ENCODE measurements at places on chromosomes 2 and 18.

- no peak for DNase-seq
Measured at GRCh38 chr2:43107679-43108078, 118.7 kb downstream of the ZFP36L2 start.

- no peak for DNase-seq
Measured at GRCh38 chr2:126788652-126789051, 110.0 kb upstream of the TEX51 start.

GRCh38 chr2:1045109-1045508 is 94.5 kb downstream of the SNTG2 start:
- no peak for DNase-seq

DNA sequence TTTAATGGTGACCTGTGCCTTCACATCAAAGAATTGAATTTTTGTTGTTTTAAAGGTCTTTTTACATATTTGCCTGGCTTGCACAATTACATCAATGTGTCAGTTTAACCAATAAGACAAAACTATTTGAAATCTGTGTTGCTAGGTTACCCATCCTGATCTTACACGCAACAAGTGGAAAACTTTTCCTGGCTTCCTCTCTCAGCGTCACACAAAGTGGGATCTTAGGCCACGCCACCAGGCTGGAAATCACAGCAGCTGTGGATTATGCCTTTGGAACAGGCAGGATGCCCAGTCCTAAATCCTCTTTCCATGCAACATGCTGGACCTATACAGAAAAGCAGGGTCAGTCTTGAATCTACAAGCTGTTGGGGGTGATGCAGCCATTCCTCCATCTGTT is 298.2 kb upstream of the HNRNPA3 start:
- DNase-seq, result no peak

DNA sequence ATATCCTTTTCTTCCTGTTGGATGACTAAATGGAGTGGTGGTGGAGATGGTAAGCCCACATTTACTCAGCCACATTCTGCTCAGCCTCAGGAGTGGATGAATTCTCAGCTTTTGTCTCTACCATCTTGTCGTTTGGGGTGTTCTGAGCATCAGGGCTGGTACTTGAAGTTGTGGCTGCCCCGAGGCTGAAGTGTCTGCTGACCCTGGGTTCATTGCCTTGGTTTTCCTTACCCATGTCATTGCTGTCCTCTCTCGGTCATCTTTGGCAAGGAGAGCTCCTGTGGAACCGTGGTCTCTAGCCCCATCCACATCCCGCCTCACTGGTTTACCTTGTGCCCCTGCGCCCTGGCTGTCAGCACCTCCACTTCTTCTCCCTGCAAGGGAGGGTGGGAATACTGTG is 71.9 kb downstream of the GPR39 start:
- DNase-seq, result no peak

GRCh38 chr2:647003-647560 is 30.1 kb downstream of the TMEM18 start:
- no peak for DNase-seq

DNA sequence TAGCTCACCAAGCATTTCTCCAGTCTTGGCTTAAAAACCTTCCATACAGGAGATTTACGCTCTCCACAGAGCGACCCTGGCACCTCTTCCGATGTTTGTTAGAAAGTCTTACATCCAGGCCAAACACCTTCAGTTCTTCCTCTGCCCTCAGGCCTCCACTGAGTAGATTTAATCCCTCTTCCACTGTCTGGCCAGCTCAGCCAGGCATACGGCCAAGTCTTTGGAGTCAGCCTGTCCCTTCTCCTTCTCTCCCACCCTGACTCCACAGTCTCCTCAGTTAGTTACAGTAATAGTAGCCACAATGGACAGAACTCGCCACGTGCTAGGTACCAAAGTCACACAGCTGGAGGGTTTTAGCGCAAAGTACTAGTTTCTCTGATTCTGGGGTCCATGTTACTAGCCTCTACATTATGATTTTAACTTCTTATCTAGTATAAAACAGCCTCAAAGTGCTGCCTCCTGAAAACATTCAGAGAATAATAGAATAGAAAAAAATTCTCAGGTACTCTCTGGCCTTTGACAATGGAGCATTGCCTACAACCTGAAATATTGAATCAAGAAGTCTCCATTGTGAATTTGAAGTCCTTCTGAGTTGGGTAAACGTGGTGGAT is 39.5 kb downstream of the THNSL2 start:
- no peak for DNase-seq

DNA sequence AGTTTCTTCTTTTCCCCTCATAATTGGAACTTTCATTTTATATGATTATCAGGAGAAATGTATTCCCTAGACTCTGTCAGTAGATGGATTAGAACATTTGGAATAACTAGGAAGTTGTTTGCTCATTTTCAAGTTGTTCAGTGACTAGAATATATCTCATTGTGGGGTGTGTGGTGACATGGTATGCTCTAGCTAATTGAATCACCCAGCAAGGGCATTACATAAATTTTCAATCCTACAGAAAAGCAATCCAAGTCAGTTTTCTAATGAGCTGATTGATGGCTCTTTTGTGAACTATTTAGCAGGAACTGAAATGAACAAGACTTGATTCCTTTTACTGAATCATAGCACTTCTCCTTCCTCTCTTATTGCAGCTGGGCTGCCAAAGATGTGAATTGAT is 461.4 kb downstream of the TGIF1 start:
- DNase-seq, result no peak

DNA sequence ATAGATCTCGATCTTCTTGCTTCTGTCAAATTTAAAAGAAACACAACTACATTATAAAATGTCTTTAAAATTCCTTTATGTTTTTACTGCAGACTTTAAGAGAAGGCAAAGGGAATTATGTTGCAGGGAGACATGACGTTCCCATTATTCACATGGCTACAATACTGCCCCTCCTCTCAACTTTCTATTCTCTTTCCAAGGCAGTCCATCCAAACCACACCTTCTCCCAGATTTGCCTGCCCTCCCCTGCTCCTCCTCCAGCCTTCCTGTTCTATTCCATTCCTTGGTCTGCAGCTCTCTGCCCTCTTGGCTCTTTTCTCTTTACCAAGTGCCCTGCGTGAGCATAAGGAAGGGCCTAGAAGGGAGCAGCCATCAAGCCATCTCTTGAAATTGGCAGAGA is 61.3 kb downstream of the NABP1 start:
- DNase-seq, result no peak

GRCh38 chr2:231709636-231709980 is 1.3 kb downstream of the PTMA start:
- DNase-seq, result no peak

DNA sequence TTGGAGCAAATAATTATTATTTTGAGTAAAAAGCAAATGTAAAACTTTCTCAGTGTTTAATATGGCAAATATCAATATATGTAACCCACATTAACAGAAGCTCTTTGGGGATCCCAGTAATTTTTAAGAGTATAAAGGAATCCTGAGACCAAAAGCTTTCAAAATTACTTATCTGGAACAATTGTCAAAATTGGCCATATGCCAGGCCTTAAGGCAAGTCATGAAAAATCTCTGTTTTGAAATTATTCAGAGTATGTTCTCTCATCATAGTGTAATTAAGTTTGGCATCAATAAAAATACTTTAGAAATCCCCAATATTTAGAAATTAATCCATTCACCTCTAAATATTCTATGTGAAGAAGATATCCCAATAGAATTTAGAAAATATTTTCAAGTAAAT is 225.3 kb upstream of the ARL4C start:
- no peak for DNase-seq

DNA sequence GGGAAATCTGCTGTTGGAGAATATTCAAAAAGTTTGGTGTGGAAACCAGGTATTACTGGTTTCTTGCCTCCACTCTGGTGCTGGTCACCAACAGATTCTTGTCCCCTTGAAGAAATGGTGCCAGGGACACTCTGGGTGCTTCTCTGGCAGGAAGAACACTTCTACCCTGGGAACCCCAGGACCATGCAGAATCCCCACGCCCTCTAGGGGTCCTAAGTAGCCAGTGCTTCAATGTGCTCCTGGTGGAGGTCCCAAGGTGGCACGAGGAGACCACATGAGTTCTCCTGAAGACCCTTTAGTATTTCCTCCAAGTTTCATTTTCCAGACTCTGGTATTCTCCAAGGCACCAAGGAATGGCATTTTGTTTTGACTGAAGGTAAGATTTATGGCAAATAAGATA is 380.6 kb downstream of the TSN start:
- DNase-seq, result no peak

- DNase-seq, result no peak
Measured at GRCh38 chr2:193701484-193701883, 1506.8 kb upstream of the TMEFF2 start.

- no peak for DNase-seq
Measured at GRCh38 chr2:179447839-179448447, 183.3 kb upstream of the SESTD1 start.

DNA sequence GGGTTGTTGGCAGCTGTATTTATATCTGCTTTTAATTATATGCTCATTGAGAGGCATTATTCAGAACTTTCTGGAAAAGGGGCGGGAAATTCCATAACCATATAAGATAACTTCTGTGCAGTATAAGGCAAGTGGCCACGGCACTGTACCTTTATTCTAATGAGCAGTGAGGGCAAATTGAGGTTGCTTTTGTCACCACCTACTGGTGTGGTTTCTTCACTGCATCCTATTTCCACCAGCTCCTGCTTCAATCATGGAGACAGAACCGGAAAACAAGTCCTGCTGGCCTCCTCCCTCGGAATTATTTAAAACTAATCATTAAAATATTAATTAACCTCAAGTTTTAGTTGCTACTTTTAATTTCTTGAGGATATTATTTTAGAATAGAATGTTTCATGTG is 759.4 kb downstream of the CBLN2 start:
- no peak for DNase-seq

DNA sequence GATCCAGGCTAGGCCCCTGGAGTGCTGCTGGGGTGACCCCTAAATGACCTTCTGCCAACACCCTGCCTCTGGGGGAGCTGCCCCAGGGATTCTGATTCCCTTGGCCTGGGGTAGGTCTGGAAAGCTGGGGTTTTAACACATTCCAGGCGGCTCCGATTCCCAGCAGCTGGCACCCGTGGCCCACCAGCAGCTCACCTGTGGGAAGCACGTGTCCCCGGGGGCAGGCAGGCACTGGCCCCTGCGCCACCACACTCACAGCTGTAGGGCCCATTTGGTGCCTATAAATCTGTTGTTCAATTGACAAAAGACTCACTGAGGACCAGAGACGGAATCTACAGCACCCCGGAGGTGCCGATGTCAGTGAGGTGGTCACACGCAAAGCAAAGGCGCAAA is 4.1 kb upstream of the KLHL30 start:
- no peak for DNase-seq

DNA sequence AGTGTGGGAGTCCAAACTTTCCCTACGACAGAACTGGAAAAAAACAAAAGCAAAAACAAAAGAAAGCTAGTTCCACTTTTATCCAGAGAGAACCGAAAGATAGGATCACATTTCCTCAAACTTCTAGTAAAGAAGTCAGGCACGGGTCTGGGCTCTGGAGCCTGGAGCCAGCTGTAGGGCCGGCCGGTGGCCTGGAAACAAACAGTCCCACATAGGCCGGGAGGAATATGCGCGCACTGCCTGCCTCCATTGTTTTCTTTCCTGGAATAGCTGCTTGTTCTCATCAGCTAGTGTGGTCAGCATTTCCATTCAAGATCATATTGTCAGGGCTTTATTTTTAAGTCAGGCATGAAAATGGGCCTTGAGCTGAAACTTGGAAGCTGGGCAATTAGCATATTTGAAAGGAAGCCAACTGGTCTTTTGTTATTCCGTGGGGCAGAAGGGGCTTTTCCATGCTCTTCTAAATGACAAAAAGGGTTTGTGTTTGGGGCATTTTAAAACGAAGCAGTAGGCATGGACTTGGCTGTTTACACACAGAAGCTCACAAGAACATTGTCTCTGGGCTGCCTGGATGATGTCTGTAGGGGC is 58.7 kb upstream of the RFX8 start:
- no peak for DNase-seq

DNA sequence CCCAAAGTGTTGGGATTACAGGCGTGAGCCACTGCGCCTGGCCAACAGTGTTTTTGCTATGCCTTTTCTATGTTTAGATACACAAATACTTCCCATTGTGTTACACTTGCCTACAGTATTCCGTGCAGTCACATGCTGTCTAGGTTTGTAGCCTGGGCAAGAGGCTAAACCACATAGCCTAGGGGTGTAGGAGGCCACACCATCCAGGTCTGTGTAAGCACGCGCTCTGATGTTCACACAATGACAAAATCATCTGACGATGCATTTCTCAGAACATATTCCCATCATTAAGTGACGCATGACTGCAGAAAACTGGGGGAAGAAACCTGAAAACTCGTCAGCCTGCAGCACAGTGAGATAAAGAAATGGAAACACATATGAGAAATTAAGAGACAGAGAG is 46.1 kb upstream of the TWIST2 start:
- no peak for DNase-seq

GRCh38 chr18:56267334-56267733 is 371.1 kb downstream of the TXNL1 start:
- DNase-seq, result no peak
